NCI-H1417 treated with DMSO at 0.1 percent for 48 hours (cell line): ENCODE measurements at places on chromosomes 5 and 9.

DNA sequence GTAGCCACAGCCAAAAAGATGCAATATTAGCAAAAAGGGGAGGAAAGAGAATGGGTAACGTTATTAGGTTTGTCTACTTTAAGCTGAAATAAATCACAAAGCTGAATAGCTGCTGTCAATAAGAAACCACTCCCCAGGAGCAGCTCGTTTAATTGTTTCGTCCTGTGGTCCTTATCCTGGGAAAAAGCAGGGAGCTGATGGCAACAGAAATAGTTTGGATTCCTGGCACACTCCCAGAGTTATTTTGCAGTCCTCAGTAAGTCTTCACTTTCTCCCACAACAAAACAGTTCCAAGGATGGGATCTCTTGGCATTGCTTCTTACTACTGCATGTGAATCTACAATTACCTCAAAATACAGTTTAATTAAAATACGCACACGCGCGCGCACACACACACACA lies 28.8 kb downstream of the FRMD3 start:
- DNase-seq = no peak

DNA sequence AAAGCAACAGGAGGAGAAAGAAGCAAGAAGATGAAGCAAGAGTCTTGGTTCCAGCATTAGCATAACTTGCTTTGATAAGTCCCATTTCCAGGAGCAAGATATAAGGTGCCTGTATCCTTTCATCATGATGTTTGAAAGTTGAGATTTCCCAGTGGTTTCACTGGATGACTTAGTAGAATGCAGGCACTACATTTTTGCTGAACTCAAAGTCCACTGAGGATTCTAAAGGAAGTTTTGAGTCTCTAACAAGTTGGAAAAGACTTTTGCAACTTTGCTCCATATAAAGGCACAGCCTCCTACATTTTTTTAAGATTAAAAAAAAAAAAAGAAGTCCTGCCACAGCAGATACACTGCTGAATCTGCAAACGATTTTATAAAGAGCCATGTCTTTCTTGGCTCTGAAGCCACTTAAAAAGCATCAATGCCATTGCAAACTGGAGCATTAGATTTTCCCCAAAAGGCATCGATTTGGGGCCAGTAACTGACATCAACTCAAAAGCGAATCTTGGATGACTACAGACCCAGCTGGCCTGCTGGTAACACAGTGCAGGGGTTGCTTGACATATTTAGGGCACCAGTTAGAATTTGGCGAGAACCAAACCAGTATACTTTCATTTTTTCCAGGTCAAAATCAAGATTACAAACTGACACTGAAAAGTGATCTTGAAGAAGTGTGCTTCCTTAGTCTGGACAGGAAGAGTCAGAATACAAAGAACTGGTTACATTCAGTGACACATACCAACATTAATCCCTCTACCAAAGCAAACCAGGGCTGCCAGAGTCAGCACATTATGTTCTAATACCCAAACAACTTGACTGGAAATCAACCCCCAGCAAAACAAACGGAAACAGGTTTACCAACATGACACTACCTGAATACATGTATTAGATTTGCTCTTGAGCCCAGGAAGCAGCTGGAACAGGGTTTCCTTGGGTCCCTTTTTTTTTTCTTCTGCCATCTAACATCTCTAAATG lies 39.1 kb upstream of the KCNV2 start:
- no peak for DNase-seq

GRCh38 chr9:103734471-103734870 lies 359.6 kb upstream of the SMC2 start:
- DNase-seq = no peak

DNA sequence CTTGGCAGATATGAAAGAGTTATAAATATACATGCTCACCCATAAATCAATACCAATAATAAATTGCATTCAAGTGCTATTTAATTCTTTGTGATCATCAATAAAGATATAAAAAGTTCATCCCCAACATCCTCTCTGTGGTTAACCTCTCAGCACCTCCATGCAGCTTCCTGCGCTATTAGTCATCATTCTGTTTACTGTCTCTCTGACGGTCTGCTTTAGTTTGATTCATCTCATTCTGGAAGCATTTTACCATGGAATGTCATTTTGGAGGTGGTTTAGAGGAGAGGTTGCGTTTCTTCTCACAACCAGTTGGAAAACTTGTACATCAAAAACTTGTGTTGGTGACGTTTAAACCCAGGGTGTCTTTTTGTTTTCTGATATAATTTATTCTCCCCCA lies 486.6 kb downstream of the BRINP1 start:
- no peak for DNase-seq

DNA sequence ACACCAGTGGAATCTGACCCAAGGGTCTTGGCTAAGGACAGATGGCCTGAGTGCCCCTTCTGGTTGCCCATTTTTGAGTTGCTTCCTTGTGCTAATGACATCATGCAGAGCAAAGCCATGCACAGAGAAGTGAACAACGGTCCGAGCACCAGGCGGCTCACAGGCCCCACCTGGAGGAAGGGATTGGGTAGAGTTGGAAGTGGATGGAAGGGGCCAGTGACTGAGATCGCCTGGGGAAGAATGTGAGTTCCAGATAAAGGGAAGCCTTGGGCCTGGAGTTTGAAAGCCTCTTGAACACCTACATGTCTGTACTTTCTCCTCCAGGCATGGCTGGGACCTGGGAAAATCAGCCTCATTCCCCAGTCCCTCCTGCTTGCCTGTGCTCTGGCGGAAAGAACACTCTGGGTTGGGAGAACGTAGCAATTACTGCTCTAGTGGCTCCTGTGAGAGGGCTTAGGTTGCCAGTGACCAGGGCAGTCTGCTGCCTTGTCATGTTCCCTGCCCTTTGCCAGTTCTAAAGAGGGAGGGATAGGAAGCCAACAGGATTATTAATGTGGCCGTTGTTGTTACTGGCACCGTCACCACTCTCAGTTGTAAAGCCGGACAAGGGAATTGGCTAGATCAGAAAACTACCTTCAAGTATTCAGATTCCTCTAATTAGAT lies 62.5 kb upstream of the PTPN3 start:
- no peak for DNase-seq

DNA sequence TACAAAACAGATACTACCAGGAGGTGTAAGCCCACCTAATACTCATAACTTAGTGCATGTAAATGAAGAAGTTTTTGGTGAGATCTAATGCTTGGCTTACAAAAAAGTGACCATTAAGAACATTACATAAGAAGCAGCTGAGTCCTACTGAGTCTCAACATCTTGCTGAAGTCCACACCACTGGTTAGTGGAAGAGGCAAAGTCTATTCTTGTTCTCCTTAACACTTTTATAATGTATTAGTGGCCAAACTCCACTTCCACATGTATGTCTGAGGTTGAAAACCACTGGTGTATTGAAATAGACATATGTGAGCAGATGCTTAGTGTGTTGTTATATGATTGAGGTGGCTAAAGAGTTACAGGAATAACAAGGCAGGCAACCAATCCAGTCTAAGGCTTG lies 18.9 kb upstream of the GDA start:
- DNase-seq = no peak

DNA sequence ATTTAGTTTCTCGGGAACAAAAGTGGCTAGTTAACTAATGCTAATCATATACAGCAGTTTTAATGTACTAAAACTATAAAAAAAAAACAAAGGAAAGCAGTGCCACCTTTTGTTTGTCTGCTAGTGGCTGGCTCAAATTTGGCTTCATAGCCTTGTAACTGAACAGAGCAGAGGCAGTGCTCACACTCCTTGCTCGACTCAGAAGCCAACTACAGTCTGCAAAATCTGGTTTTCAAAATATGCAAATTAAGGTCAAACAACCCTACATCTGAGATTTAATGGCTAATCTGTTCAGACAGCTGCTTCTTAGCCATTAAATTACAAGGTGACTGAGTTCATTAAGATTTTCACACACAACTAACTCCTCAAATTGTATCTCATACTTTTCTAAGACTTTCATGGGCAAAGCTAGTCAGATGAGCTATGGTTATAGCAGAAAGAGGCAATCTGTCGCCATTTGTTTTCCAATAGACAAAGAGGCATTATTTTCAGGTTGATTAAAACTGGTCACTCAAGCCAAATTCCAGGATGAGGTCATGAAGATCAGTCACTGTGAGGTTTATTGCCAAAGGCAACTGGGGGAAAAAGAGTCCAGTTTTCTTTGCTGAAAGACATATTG lies 56.8 kb upstream of the EPB41L4A start:
- no peak for DNase-seq

GRCh38 chr9:98795970-98796363 lies 388 bp downstream of the ANKS6 start:
- no peak for DNase-seq

DNA sequence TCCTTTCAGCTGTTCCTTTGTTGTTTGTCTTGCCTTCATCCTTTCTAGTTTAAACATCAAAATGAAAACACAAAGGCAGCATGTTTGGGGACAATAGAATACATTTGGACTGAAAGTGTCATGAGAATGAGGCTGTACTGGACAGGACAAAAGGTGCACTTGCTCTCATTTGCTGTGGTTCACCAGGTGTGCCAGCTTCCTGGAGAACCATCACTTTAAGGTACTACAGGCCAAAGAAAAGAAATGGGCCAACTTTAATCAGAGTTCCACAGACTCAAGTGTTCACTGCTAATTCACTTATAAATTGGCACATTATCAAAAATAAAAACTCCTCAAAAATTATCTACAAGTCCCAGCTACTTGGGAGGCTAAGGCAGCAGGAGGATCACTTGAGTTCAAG lies 53.8 kb downstream of the ABHD17B start:
- no peak for DNase-seq

DNA sequence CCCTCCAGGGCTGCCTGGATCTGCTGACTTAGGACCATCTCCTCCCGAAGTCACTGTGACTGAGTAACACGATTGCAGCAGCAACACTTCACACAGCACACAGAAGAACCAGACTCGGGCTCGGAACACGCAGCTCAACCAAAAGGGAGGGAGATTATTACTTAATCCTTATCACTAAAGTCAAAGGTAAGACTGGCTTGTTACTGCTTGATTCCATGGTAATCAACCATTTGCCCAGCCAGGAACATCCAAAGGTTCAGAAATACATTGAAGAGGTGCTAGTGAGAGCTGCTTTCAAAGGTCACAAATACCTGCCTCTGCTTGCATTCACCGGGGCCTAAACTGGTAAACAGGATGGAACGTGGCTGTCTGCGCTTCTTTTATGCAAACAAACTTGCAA lies 7.7 kb downstream of the FBP1 start:
- no peak for DNase-seq

DNA sequence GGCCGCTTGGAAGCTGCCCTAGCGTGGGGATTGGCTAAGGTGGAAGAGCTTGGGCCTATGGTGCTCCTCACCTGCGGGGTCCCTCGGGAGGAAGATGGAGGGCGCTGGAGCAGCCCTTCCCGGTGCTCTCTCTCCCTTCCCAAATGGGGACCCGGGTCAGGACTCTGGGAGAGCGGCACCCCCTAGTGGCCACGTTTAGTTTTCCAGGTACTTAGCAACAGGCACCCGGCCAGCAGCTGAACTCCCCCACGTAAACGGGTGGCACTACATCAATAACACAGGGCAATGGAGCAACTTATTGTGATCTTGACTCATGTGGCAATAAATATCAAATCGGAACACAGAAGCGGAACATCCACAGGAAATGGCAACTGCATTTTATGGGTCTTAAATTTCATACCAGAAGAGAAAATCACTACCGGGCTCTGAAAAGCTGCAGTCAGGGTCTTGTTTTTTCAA lies 316.6 kb downstream of the AGTPBP1 start:
- DNase-seq = no peak

- no peak for DNase-seq
Observed at GRCh38 chr5:7930011-7930410, 61.1 kb downstream of the MTRR start.

DNA sequence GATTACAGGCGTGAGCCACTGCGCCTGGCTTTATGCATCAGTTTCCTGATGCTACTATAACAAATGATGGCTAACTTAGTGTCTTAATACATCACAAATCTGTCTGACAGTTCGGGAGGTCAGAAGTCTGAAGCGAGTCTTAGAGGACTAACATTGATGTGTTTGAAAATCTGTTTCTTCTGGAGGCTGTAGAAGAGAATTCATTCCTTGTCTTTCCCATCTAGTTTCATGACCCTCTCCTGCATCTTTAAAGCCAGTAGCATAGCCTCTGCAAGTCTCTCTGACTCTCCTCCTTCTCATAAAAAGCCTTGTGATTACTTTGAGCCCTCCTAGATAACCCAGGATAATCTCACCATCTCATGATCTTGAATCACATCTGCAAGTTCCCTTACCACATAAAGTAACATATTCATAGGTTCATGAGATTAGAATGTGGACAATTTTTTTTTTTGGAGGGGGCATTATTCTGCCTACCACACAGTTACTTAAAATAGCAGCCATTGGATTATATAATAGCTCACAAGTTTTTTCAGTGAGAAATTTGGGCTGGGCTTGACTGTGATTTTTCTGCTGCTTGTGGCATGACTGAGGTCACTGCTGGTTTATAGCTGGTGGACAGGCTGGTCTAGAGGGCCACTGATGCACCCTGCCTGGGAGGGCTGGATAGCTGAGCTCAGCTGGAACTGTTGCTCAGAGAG lies 134.8 kb downstream of the FBXL7 start:
- no peak for DNase-seq

GRCh38 chr5:25540628-25541027 lies 895.9 kb upstream of the CDH10 start:
- no peak for DNase-seq

- no peak for DNase-seq
Observed at GRCh38 chr9:133991214-133991921, 756 bp downstream of the VAV2 start.

DNA sequence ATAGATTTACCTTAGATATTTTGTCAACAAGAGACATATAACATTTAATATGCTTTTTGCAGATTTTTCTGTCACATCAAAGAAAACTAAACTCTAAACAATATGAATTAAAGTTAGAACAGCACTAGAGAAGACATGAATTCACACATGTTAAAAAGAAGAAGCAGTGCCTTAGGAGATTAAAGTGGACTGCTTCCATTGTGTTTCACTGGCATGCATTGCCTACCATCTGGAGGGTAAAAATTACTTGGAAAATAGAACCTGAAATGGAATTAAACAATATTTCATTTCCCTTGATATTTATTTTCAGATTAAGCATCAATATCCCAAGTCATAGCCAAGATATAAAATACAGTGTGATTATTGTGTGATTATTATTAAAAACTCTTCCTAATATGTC lies 319.4 kb upstream of the CDH18 start:
- DNase-seq = no peak

GRCh38 chr5:1568201-1568979 lies 44.6 kb upstream of the LPCAT1 start:
- no peak for DNase-seq

DNA sequence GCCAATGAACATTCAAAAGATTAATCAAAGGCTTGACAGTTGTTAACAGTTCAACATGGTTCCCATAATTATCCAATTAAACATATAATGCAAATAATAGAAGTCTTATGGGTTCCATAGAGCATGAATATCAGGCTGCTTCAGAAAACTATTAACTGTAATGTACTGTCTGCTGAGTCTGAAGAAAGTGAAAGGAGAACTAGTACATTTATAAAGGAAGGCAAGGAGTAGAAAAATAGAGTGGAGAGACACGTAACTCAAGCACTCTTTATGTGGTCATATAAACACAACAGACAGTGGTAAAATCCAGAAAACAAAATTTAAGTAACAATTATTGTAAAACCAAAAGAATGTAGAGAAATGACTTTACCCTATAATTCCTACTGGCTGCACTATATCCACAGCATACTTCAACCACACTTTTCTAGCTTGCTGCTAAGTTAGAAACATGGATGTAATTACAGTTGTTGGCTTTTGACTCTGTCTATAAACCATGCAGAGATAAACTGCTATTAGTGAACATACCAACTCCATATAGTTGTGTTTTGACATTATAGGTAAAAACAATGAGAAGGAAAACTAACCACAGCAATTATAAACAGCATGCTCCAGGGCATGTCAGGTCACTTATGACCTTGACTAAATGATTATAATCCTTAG lies 32.7 kb downstream of the NFIB start:
- no peak for DNase-seq

GRCh38 chr9:93635186-93636107 lies 59.1 kb downstream of the PHF2 start:
- no peak for DNase-seq
